ENCODE measurements at places on chromosomes 1 and 21.
A peak's percentile ranks its signal among the peaks of the same experiment; 100 is the strongest.

- no peak for DNase-seq
These were observed 82.1 kb downstream of the PTPN14 start for GRCh38 chr1:214469290-214469689.

GRCh38 chr1:43067977-43068751, 103.9 kb downstream of the EBNA1BP2 start:
- no peak for DNase-seq

GRCh38 chr1:211625040-211625439, 46.1 kb upstream of the SLC30A1 start:
- DNase-seq, result no peak

GRCh38 chr21:34022627-34023335, 50.6 kb upstream of the MRPS6 start:
- DNase-seq, result peak; percentile 42

GRCh38 chr1:17742583-17742982, 12.6 kb upstream of the ACTL8 start:
- DNase-seq, result no peak

DNA sequence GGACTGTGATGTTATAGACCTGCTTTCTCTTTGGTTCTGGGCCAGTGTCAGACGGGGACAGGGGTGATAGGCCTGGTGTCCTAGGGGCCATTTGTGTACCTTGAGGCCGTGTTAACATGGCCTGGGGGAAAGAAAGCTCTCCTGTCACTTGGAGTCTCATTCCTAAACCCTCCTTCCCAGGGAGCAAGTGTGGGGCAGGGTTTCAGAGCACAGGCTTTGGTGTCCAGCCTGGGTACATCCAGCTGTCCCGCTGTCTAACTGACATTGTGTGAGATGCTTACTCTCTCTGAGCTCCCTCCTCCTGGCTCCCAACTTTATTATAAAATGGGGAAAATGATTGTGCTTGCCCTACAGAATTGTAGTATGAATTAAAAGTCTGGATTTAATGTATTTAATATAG, 32.6 kb upstream of the EPHA8 start:
- no peak for DNase-seq

DNA sequence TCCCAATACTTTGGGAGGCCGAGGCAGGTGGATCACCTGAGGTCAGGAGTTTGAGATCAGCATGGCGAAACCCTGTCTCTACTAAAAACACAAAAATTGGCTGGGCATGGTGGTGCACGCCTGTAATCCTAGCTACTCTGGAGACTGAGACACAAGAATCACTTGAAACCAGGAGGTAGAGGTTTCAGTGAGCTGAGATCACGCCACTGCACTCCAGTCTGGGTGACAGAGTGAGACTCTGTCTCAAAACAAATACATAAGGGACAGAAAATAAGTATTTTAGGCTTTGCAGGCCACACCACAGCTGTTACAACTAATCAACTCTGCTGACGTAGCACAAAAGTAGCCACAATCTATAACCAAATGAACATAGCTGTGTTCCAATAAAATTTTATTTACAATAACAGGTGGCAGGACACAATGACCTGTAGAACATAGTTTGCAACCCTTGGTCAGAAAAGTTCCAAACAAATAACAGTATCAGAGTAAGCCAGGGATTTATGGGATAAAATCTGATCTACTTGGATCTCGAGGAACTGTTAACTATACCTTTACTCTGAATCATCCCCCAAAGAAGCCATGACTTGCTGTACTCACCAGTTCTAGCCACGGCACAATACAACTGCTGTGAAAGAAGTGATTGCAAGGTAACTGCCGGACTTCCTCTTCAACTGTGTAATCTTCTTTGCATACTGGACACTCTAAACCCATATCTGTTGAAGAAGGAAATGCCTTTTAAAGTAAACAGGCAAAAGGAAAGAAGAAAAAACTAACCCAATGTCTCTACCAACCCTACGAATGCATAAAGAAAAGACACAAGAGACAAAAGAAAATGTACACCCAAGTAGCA, 28.3 kb downstream of the CD160 start:
- no peak for DNase-seq
